Immature natural killer cell (primary cell): ENCODE measurements at places on chromosomes 3 and 15. TPM values are rescaled to one million over a fixed set of nuclear protein-coding genes. Genes with fewer than 3 reads are reported as not detected.

GALK2 gene
- 8.8 TPM for polyA plus RNA-seq

PLSCR5 gene
- not detected for polyA plus RNA-seq

SCG3 gene
- not detected for polyA plus RNA-seq

DNA sequence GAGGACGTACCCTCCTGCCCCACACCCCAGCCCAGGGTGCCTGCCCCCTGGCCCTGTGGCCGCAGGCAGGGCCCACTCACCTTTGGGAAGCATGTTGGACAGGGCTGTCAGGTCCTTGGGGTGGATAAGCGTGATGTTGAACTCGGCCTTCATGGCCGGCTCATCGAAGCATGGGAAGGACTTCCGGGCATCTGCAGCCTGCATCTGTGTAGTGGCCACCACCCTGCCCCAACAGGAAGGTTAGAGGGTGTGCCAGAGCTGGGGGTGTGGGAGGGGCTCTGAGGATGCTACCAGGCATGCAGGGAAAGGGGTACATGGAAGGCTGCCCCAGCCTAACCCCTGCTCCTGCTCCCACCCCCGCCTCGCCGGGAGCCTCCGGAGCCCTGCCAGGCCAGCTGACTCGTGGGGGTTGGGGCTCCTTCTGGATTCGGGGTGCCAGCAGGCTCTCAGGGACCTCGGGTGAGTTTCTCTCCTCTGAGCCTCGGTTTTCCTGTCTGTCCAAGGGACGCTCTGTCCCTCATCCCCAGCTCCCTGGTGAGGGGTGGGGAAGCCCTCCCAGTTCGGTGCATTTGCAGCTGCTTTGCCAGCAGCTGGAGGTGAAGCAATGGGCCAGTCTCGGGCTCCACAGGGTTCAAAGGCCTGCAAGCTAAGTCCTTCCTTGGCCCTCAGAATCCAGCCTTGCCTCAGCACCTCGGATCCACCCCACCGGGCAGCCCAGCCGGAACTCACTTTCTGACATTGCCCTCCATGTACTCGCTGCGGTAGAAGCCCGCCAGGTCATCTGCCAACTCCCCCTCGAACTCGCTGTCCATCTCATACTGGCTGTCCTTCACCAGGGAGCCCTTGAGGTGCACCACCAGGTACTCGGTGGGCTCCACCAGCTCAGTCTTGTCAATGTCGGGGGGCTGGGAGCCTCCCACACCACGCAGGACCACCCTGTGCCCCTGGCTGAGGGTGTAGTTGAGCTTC, 9.1 kb downstream of the ANPEP start:
- no peak for DNase-seq
- H3K36me3 ChIP-seq, result no peaks in the 10 kb centered on the region
- H3K4me3 ChIP-seq, result no peak overlapping the region
- H3K27me3 ChIP-seq, result peaks cover 3% of the 10 kb centered on the region

DNA sequence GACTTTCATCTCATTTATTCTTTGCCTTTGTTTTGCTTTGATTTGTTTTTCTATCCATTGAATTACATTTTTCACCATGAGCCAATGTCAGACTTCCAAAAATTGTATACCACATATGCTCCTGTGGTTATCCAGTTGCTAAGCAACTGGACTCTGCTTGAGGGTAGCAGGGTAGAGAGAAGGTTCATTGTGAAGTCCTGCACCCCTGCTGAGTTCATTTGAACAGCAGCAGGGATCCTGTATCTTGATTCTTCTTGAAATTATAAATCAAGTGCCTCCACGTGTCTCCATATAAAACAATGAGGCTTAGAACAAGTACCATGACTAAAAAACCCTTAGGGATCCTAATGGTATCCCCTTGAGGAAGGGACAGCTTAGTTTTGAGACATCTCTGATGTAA, 449.3 kb downstream of the ROBO2 start:
- H3K4me3 ChIP-seq, result no peak overlapping the region
- H3K27me3 ChIP-seq, result no peaks in the 10 kb centered on the region
- H3K36me3 ChIP-seq, result peaks cover 5% of the 10 kb centered on the region
- H3K4me1 ChIP-seq, result no peaks in the 10 kb centered on the region
- H3K27ac ChIP-seq, result no peak overlapping the region

DNA sequence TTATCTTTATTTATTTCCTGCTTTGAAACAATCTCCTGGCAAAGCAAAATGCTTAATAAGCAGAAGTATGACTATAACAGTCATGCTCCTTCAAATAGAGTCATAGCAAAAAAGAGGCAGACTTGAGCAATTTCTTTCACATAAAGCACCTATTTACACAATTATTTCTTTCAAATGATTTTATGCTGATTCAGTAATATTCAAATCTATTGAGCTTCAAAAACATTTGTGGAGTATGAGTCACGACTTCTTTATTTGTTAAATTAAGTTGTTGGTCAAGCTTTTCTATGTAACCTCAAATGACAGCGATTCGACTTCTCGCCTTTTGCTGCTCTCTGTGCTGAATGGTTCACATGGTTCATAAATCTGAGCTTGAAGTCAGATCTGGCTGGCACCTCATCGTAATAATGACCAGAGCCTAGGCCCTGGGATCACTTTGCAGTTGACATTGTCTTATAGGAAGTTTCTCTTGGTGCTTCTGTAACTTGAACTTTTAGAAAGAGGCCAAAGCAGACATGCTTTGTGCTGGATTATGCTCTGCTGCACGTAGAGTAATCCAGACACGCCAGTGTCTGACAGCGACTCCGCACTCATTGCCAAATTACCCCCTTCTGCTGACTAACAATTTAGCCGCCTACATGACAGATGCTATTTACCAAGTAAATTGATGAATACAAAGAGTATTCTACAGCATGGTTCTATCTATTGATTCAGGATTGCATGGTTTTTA, 139.0 kb downstream of the MCTP2 start:
- peaks cover 3% of the 10 kb centered on the region for H3K36me3 ChIP-seq
- DNase-seq, result no peak
- peaks cover 7% of the 10 kb centered on the region for H3K4me1 ChIP-seq
- H3K27ac ChIP-seq, result no peak overlapping the region
- no peak overlapping the region for H3K4me3 ChIP-seq
- no peaks in the 10 kb centered on the region for H3K27me3 ChIP-seq

DNA sequence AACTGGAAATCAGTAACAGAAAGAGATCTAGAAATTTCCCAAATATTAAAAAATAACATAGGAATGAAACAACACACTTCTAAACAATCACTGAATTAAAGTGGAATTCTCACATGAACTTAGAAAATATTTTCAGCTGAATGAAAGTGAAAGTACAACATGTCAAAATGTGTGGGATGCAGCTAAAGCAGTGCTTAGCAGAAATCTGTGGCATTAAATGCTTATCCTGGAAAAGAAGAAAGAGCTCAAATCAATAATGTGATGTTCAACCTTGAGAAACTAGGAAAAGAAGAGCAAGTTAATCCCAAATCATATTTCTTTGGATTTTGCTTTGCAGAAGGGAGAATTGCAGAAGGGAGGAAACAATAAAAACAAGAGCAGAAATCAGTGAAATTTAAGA, 98.2 kb upstream of the NR2E3 start:
- H3K27ac ChIP-seq, result no peak overlapping the region
- no peaks in the 10 kb centered on the region for H3K4me1 ChIP-seq
- H3K4me3 ChIP-seq, result no peak overlapping the region
- no peaks in the 10 kb centered on the region for H3K36me3 ChIP-seq
- H3K27me3 ChIP-seq, result peaks cover 2% of the 10 kb centered on the region

DNA sequence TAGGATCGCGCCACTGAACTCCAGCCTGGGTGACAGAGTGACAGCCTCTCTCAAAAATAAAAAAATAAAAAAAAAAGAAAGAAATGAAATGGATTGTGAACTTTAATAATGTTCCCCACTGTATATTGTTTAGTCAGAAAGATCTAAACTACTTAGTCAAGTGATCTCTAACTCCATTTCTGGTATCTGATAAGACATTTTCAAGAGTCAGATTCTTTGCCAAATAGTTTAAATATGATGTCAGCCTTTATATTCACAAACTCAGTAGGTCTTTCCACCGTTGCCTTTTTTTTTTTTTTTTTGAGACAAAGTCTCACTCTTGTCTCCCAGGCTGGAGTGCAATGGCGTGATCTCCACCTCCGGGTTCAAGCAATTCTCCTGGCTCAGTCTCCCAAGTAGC, 29.0 kb upstream of the OSBPL11 start:
- DNase-seq, result no peak
- H3K27ac ChIP-seq, result no peak overlapping the region
- peaks cover 5% of the 10 kb centered on the region for H3K27me3 ChIP-seq
- no peak overlapping the region for H3K4me3 ChIP-seq
- H3K4me1 ChIP-seq, result no peaks in the 10 kb centered on the region

DNA sequence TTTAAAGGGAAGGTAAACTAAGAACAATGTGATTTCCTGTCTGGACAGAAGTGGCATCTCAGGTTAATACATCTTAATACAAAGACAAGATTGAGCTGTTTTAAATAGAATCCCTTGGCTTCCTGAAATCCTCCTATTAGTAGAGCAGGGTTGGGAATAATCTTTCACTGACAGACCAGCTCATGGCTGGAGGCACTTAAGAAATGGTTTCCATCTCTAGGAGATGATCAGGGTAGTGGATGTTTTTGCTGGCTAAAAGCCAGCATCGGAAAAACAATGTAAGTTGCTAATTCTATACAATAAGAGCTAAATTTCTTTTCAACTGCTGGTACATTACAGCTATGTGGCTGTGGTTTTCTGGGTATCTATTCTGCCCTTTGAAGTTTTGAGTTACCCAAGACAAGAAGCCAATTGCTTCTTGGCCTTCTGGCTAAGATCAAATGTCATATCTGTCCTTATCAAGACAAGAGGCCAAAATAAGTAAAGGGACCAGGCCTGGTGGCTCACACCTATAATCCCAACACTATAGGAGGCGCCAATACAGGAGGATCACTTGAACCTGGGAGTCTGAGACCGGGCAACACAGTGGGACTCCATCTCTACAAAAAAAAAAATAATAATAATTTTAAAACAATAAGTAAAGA, 49.6 kb downstream of the SHQ1 start:
- no peaks in the 10 kb centered on the region for H3K27me3 ChIP-seq
- H3K36me3 ChIP-seq, result peaks cover 29% of the 10 kb centered on the region
- no peak overlapping the region for H3K4me3 ChIP-seq
- no peak for DNase-seq

DNA sequence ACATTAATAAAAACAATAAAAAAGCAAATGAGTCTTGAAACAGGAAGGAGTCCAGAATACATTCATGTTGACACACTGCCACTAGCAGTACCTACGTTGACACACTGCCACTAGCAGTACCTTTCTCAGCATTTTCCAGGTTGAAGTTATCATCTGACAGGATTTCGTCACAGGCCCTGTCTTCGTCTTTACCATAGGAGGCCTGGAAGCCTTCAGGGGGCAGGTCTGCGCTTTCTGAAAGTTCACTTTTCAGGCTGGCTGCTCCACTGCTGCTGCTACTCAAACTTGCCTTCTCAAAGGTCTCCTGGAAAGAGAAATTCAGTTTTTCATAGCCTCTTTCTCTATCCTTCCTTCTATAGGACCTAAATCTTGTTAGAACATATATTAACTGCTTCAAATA, 194.7 kb downstream of the NEK10 start:
- H3K4me3 ChIP-seq, result no peak overlapping the region
- DNase-seq, result no peak
- no peaks in the 10 kb centered on the region for H3K4me1 ChIP-seq

DNA sequence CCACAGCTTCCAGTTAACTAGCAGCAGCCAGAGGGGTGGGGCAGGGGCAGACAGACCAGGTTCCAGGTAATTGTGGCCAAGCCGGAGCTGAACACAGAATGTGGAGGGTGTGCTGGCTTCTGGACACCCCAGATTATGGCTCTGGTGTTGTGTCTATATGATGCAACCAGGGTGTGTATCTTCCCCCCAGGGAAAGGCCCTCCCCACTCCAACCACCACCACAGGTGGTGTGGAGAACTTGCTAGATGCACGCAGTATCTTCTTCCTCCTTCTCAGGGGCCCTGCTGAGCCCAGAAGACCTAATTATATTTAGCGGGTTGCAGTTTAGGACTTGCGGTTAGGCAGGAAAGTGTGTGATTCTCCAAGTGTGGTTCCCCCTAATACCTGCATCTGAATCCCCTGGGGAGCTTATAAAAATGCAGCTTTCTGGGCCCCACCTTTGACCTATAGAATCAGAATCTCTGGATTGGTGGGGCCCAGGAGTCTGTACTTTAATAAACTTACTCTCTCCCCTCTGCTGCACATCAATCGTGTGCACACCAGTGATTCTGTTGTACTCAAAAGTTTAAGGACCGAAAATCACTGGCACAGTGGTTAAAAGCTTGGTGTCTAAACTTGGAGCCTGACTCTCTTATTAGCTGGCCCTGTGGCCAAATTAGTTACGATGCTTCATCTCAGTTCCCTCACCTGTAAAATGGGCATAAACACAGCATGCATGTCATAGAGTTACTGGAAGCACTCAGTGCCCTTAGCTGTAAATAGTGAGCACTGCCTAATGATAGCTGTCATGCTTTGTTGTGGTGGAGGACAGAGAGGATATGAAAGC, 379.1 kb upstream of the PROK2 start:
- no peak overlapping the region for H3K4me3 ChIP-seq
- no peak for DNase-seq
- H3K4me1 ChIP-seq, result peaks cover 1% of the 10 kb centered on the region
- no peaks in the 10 kb centered on the region for H3K36me3 ChIP-seq

DNA sequence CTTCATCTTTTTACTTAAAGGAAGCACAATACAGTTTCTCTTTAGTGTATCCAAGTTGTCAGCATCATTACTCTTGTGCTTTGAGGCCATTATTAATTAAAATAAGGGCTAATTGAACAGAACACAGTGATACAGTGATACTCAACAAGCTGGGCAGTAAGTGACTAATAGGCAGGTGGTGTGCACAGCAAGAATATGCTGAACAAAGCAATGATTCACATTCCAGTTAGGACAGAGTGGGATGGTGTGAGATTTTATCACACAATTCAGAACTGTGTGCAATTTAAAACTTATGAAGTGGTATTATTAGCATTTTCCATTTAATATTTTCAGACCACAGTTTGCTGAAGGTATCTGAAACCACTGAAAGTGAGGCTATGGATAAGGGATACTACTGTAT, 116.9 kb downstream of the PLOD2 start:
- H3K27me3 ChIP-seq, result no peaks in the 10 kb centered on the region
- no peak overlapping the region for H3K4me3 ChIP-seq
- H3K4me1 ChIP-seq, result no peaks in the 10 kb centered on the region
- H3K27ac ChIP-seq, result no peak overlapping the region
- H3K36me3 ChIP-seq, result peaks cover 7% of the 10 kb centered on the region
- DNase-seq, result no peak
